ENCODE measurements at places on chromosomes 13 and 19.

- DNase-seq = no peak
These were observed 79.7 kb downstream of the LMO7 start for GRCh38 chr13:75715601-75716523.

- no peak for DNase-seq
These were observed 18.5 kb downstream of the ZNF101 start for GRCh38 chr19:19687090-19687489.

DNA sequence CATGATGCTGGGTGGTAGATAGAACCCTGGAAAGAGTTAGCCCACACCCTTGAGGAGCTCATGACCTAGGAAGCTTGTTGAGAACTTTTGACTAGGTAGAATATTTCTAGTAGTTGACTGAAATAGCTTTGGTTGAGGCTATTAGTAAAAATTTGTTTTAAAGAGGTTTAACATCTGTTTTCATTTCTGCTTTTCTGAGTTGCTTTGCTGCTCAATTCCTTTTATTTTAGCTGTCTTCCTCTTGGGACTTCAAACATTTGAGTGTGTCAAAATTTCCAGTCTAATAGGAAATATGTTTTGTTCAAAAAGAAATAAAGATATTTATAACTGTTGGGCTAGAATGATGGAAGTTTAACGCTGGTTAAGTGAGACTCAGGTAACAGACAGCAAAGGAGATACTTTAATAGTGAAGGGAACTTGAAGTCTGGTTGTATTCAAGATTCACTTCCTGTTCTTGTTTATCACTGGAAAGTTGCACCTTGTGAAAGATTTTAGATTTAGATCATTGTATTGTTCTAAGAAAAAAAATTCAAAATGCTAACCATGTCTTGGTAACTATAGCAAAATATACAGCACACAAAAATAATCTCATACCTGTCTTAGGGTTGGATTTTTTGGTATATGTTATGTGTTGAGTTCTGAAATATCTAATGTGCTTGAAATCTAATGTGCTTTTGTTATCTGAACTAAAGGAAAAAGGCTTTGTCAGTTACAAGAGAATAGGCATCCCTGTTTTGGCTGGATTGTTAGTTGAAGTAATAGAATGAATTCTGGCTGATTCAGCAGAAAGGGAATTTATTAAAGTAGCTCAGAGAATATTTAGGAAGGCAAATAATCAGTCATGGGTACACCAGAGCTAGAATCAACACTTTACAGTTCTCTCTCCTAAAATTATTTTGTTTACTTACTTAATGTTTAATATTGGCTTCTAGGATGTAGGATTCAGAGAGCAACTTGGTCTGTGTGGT lies 24.4 kb upstream of the GPR18 start:
- DNase-seq = no peak

GRCh38 chr19:18672606-18673337 lies 10.7 kb upstream of the CRTC1 start:
- DNase-seq = no peak

GRCh38 chr19:10001899-10002298 lies 8.4 kb downstream of the COL5A3 start:
- peak; percentile 11 for DNase-seq

GRCh38 chr19:29315556-29316190 lies 102.7 kb upstream of the UQCRFS1 start:
- no peak for DNase-seq

DNA sequence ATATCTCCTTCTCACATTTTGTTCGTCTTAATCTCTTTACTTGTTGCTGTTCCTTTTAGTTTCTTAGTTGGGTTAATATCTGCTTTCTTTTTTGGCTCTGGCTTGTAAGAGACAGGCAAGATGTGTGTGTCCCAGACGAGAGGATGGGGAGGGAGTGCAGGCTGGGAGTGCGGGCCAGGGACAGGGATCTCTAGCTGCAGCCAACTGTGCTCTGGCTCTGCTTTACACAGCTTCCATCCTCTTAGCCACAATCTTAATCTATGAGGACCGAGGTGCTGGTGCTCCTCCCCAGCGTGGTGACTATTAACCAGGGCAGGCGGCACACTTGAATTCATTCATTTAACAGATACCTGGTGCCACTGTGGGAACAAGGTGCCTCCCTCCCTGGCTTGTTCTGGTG lies 70.9 kb upstream of the WASF3 start:
- no peak for DNase-seq
